Naive B cell (primary cell): ENCODE measurements at places on chromosomes 16 and 17.

GRCh38 chr16:53094013-53094630 is 39.3 kb downstream of the CHD9 start:
- DNase-seq, result peak; percentile 57

- no peak for DNase-seq
These were observed 23.2 kb downstream of the COTL1 start for GRCh38 chr16:84594725-84595038.

- no peak for DNase-seq
These were observed 198.1 kb upstream of the AXIN2 start for GRCh38 chr17:65759532-65759931.

- no peak for DNase-seq
These were observed 21.1 kb upstream of the DOC2B start for GRCh38 chr17:202501-202951.

GRCh38 chr16:66099306-66099705 is 267.2 kb upstream of the CDH5 start:
- no peak for DNase-seq

GRCh38 chr17:79951361-79952264 is 84.1 kb downstream of the TBC1D16 start:
- no peak for DNase-seq

DNA sequence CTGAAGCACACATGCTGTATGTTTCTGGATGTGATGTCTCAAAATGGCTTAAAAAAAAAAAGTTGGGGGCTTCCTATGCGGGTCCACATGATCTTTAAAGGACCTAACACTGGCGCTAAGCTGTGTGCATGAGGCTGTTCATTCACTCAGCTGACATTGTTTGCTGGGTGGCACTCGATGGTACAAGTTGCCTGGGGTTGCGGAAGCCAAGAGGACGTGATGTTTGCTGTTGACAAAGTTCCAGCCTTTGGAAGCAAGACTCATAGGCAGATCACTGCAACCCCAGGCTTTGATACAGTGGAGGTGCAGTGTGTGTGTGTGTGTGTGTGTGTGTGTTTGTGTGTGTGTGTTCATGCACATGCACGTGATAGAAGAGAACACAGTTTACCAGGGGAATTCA is 29.5 kb upstream of the DNAI2 start:
- DNase-seq, result no peak

DNA sequence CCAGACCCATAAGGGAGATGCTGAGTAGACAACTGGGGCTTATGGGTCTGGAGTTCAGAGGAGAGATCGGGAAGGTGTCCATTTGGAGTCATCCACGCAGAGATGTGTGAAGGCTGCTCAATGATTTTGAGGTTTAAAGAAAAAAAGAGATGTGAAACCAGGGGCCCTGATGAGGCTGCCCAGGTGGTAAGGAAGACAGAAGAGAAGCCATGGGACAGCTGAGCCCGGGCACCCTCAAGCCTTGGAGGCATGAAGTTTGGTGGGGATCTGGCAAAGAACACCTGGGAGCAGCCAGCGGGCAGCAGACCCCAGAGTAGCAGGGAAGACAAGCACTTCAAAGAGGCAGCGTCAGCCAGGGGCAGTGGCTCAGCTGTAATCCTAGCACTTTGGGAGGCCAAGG is 20.8 kb upstream of the MYO15B start:
- DNase-seq, result peak; percentile 61

DNA sequence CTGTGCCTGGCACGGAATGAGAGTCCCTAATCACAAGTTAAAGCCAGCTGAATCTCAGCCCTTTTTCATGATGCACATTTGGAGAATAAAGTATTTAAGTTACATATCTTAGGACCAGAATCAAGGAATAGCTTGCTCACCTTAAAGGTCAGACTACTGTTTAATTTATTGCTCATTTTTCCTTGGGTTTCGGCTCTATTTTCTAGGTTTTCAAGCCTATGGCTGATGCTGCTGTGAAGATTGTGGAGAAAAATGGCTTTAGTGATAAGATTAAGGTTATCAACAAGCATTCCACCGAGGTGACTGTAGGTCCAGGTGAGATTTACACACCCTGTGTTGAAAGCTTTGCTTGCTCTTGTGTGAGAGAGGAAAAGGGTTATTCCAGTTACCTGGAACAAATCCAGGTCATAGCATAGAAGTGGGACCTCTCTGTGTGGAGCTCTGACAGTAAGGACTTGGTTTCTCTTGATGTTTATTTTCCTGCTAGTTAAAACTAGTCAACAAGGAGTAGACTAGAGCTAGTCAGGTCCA is 18.1 kb downstream of the PRMT7 start:
- DNase-seq, result no peak

- no peak for DNase-seq
These were observed 740 bp downstream of the AATF start for GRCh38 chr17:36949461-36949927.

GRCh38 chr16:83128041-83128440 is 501.3 kb downstream of the CDH13 start:
- DNase-seq, result no peak

GRCh38 chr17:78317794-78318400 is 42.0 kb downstream of the SOCS3 start:
- no peak for DNase-seq
